ENCODE measurements at places on chromosomes 11 and 22.

GRCh38 chr11:37914859-37915258 lies 1316.8 kb upstream of the RAG2 start:
- DNase-seq, result no peak

GRCh38 chr11:99019696-99020095 lies 1.1 kb upstream of the CNTN5 start:
- DNase-seq, result no peak

- no peak for DNase-seq
These were observed 11.9 kb upstream of the TESMIN start for GRCh38 chr11:68763181-68763721.

DNA sequence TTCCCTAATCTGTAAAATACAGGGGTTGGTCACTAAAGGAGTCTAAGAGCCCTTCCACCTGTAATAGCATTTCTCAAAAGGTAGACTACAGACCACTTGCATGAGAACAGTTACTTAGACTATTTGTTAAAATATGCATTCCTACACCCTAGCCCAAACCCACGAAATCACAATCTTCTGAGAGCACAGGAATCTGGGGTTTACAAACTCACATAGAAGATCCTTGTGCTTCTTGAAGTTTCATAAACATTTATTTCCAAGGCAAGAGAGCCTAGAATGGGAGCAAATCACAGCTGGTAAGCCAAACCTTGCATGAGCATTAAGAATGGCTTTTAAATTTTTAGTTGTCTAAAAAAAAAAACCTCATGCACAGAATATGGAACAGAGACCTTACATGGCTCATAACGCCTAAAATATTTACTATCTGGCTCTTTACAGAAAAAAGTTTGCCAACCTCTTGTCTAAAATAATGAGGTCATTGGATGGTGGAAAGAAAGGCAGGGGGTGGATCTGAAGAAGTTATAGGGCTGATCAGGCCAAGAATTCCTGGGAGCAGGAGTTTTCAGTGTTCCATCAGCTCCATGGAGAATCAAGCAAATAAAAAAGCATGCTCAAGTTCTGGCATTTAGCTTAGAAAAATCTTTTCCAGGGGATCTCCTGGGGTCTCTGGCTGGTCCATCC lies 133.4 kb downstream of the CCDC34 start:
- no peak for DNase-seq

DNA sequence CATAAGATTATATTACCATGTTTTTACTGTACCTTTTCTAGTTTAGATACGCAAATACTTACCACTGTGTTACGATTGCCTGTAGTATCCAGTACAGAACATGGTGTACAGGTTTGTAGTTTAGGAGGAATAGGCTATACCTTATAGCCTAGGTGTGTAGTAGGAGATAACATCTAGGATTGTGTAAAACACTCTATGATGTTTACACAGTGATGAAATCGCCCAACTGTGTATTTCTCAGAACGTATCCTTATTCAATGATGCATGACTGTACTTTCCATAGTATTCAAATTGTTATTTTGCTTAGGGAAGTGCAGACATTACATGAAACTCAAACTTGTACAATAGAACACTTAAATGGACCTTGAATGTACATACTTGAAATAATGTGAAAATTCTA lies 188.1 kb upstream of the PDGFD start:
- DNase-seq, result no peak

- no peak for DNase-seq
These were observed 11.7 kb upstream of the ARFGAP3 start for GRCh38 chr22:42868751-42869251.

- DNase-seq, result no peak
These were observed 137.7 kb upstream of the BLID start for GRCh38 chr11:122253589-122254231.

DNA sequence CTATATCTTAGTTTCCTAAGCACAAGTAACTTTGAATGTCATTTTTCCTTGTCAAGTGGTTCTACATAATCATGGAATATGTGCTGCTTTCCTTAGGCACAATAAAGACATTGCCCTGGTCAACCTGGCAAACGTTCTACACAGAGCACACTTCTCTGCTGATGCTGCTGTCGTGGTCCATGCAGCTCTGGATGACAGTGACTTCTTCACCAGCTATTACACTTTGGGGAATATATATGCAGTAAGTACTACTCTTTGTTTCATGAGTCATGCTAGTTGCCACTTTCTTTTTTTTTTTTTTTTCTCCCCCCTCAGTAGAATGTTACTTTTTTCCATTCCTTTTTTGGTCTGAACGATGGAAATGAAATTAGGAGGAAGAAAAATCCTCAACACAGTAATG lies 38.5 kb downstream of the TTC17 start:
- DNase-seq, result no peak

Data from stimulated activated effector memory CD8-positive, alpha-beta T cell treated with anti-CD3 and anti-CD28 coated beads, Interleukin-12 subunit alpha, Interleukin-12 subunit beta, amount 100 ng/mL, for 72 hours (primary cell).